Anterior cingulate cortex (tissue), 58 donors: ENCODE measurements at places on chromosomes 5 and 9.

GRCh38 chr9:107389617-107390071, 99.9 kb downstream of the KLF4 start:
- no peak for DNase-seq

- no peak for DNase-seq
Observed at GRCh38 chr5:173655196-173655797, 38.8 kb upstream of the BOD1 start.

- DNase-seq, result no peak
Observed at GRCh38 chr5:149409268-149409948, 30.3 kb upstream of the IL17B start.

GRCh38 chr9:78292026-78292425, 4.9 kb upstream of the PSAT1 start:
- no peak for DNase-seq

DNA sequence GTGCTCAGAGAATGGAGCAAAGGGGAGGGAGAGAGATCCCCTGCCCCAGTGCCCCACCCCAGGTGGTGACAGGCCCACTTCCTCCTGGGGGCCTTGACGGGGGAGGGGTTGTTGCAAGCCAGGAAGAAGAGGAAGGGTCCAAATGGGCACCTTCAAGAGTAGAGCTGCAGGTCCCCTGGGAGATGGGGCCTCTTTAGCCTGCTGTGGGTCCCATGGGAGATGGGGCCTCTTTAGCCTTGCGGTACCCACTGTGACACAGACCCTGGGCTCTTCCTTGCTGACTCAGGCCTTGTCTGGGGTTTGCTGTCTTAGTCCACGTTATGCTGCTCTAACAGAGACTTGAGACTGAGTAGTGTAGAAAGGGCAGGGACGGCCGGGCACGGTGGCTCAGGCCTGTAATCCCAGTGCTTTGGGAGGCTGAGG, 9.6 kb upstream of the TOR4A start:
- no peak for DNase-seq

GRCh38 chr5:140823475-140823874, 2.1 kb downstream of the PCDHA5 start:
- DNase-seq, result no peak

DNA sequence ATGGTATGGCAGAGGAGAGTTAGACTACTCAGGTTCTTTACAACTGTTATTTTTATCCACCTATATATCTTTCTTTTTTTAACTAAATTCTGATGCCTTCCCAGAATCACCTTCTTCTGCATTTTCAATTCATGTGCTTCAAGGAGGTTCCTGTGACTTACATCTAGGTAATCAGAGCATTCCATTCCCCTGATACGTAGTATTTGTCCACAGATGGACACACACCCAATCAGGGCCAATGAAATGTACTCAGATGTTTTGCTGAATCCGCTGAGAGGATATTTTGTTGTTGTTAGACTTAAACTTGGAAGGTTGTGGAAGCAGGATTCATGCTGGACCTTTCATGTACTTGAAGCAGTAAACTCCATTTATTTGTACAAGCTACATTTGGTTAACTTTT, 159.4 kb upstream of the FER start:
- no peak for DNase-seq

GRCh38 chr5:153456354-153456753, 34.1 kb upstream of the GRIA1 start:
- DNase-seq, result no peak

DNA sequence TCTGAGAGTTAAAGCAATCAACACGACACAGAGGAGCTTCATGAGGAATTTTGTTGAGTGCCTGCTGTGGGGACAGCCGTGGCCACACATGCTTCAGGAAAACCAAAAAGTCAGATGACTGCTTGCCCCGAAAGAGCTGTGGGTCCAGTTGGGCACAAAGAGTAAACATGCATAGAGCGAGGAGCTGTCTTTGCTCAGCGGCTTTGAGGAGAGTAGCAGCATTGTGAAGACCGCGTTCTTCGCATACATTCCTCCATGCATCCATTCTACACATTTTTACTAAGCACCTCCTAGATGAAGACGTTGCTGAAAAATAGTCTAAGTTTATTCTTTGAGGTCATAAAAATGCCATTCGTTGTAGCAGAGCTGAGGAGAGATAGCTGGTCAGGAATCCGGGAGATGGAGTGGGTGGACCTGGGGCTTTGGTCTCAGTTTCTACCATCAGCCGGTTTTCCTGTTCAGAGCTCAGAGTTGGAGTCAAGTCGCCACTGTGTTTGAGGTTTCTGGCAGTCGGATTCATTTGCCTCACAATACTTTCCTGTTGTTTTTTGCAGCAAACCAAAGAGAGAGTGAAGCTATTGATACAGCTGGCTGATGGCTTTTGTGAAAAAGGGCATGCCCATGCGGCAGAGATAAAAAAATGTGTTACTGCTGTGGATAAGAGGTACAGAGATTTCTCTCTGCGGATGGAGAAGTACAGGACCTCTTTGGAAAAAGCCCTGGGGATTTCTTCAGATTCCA, 194.5 kb upstream of the OTULINL start:
- no peak for DNase-seq
